ENCODE measurements at places on chromosomes 5 and 9.

DNA sequence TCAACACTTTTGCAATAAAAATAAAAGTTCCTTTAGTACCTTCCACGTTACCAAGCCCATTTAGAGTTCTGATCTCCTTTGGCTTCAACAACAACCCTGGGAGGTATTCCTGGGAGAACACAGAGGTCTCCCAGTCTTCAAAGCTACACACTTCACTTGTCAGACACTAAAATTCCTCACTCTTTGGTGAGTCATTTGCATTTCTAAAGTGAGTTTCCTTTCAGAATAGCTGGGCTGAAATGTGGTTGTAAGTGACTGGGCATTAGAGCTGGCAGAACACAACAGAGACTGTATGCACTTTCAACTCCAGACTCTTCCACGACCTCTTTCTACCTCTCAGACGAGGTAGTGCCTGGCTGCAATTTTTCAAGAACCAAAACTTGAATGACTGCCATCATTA lies 11.5 kb upstream of the F2RL1 start:
- H3K4me1 ChIP-seq = no peaks in the 10 kb centered on the region
- no peak overlapping the region for H3K4me3 ChIP-seq
- no peak overlapping the region for H3K27ac ChIP-seq
- H3K27me3 ChIP-seq = peaks cover under 1% of the 10 kb centered on the region
- no peaks in the 10 kb centered on the region for H3K36me3 ChIP-seq
- no peak for DNase-seq

- peaks cover 2% of the 10 kb centered on the region for H3K27me3 ChIP-seq
- peak; percentile 42 for DNase-seq
- H3K27ac ChIP-seq = no peak overlapping the region
- H3K4me3 ChIP-seq = no peak overlapping the region
Observed at GRCh38 chr9:134955156-134955555, 37.4 kb upstream of the FCN1 start.

- H3K27ac ChIP-seq = no peak overlapping the region
- no peak overlapping the region for H3K4me3 ChIP-seq
- no peak for DNase-seq
- H3K36me3 ChIP-seq = peaks cover 4% of the 10 kb centered on the region
Observed at GRCh38 chr5:37319037-37319782, 51.7 kb downstream of the NUP155 start.

GRCh38 chr9:123399803-123400378 lies 43.9 kb downstream of the CRB2 start:
- H3K27me3 ChIP-seq = no peaks in the 10 kb centered on the region
- H3K4me3 ChIP-seq = no peak overlapping the region
- H3K4me1 ChIP-seq = peaks cover under 1% of the 10 kb centered on the region
- H3K36me3 ChIP-seq = peaks cover 4% of the 10 kb centered on the region

- no peaks in the 10 kb centered on the region for H3K36me3 ChIP-seq
- H3K27ac ChIP-seq = no peak overlapping the region
- H3K4me3 ChIP-seq = no peak overlapping the region
Observed at GRCh38 chr5:155504606-155505005, 491.1 kb downstream of the KIF4B start.

DNA sequence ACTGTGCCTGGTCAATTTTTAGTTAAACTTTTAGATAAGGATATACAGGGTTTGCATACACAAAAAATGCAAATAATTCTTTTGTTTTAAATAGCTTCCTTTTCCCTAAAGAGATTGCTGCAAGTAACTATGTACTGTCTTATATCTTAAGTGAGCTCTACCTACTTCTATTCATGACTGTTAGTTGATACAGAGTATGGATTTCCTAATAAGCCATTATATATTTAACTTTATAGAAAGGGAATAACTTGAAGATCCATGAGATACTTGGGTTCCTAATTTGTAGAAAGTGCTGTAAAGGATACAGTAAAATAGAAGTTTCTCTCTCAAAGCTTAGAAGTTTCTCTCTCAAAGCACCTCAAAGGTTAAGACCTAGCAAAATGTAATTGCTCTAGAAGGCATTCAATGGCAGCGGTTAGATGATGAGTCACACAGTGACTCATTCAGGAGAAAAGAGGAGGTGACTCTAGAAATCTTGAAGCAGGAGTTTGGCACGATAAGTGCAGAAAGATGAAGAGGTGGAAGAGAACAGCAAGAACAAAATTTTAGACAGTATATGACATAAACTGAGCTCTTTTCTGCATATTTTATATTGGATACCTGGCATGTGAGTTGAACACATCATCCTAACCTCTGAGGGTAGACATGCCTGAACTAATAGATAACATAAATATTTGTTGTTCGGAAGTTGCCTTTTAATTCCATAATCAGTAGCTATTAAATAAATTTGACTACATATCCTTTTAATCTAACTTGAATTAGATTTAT lies 5.5 kb upstream of the DNAJC21 start:
- peaks cover 9% of the 10 kb centered on the region for H3K36me3 ChIP-seq
- peak; percentile 3 for DNase-seq
- H3K4me1 ChIP-seq = peaks cover 2% of the 10 kb centered on the region
- peak overlapping the region; percentile 71 for H3K27ac ChIP-seq
- no peak overlapping the region for H3K4me3 ChIP-seq

- H3K36me3 ChIP-seq = peaks cover 8% of the 10 kb centered on the region
- peak overlapping the region; percentile 91 for H3K4me3 ChIP-seq
- H3K4me1 ChIP-seq = peaks cover 62% of the 10 kb centered on the region
- H3K27ac ChIP-seq = no peak overlapping the region
- no peaks in the 10 kb centered on the region for H3K27me3 ChIP-seq
Observed at GRCh38 chr9:70262948-70263347, 4.2 kb downstream of the SMC5 start.

DNA sequence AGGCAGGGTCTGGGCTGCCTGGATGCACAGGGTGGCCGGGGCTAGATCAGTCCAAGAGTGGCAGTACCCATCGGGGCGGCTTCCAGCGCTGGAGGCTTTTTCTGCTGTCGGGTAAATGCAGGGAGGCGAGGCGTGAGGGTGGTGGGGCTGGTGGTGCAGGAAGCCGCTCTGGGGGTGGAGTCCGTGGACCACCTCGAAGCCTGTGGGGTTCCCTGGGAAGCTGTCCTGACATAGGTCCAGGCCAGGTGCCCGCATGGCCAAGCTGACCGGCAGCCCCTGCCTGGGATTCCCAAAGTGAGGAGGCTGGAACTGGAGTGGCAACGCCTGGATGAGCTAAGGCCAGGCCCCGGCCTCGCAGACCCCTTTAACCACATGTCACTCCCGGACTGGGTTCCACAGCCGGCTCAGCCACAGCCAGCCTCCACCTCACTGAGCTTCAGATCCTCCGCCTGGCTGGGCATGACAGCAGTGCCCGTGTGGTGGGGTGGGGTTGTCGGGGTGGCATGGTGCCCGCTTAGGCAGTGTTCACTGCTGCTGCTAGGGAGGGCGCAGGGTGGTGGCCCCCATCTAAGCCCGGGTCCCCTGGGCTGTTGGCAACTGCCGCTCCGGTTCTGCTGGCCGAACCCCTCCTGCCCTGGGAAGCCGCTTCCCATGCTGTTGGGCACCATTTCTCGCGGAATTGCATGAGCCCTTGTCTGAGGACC lies 1.4 kb upstream of the QRFP start:
- DNase-seq = no peak
- peaks cover 4% of the 10 kb centered on the region for H3K4me1 ChIP-seq
- no peak overlapping the region for H3K27ac ChIP-seq
- H3K4me3 ChIP-seq = no peak overlapping the region

GRCh38 chr5:87570366-87570765 lies 157.6 kb upstream of the CCNH start:
- no peak overlapping the region for H3K27ac ChIP-seq
- DNase-seq = no peak
- no peaks in the 10 kb centered on the region for H3K4me1 ChIP-seq
- H3K36me3 ChIP-seq = no peaks in the 10 kb centered on the region

DNA sequence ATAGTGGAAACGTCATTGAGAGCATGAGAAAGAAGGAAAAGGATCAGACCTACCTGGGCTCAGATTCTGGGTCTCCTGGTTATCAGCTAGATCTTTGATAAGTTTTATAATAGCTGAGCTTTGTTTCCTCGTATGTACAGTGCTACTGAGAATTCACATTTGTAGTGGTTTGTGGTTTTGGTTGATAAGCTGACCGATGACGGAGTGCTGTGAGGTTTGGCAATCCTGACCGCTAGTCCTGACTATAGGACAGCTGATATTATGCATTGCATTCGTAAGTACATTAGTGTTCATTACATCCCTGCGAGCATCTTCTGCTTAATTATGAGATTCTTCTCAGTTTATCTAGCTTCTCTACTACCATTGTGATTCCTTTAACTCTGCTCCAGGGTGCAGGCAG lies 190.7 kb upstream of the SLC27A6 start:
- no peak overlapping the region for H3K4me3 ChIP-seq
- no peak overlapping the region for H3K27ac ChIP-seq
- H3K4me1 ChIP-seq = peaks cover 2% of the 10 kb centered on the region
- H3K36me3 ChIP-seq = no peaks in the 10 kb centered on the region

- DNase-seq = no peak
- H3K36me3 ChIP-seq = no peaks in the 10 kb centered on the region
- peak overlapping the region; percentile 91 for H3K4me3 ChIP-seq
- no peaks in the 10 kb centered on the region for H3K27me3 ChIP-seq
- H3K27ac ChIP-seq = peak overlapping the region; percentile 98
- H3K4me1 ChIP-seq = peaks cover 40% of the 10 kb centered on the region
Observed at GRCh38 chr5:65924366-65925043, 1.9 kb upstream of the ERBIN start.
